ENCODE measurements at places on chromosomes 7 and 10.

GRCh38 chr7:79284211-79284610, 169.3 kb downstream of the MAGI2 start:
- DNase-seq: no peak

GRCh38 chr7:155287284-155287935, 10.3 kb upstream of the INSIG1 start:
- no peak for DNase-seq

GRCh38 chr7:130900471-130901076, 166.6 kb upstream of the KLF14 start:
- DNase-seq: no peak

DNA sequence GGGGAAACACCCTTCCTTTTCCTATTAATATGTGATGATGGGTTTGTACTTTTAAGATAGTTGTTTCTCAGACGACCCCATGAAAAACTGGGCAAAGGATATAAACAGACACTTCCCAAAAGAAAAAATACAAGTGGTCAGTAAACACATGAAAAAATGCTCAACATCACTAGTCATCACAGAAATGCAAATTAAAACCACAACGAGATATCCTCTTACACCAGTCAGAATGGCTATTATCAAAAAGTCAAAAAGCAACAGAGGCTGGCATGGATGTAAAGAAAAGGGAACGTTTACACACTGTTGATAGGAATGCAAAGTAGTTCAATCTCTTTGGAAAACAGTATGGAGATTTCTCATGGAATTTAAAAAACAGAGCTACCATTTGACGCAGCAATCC, 111.4 kb upstream of the ZEB1 start:
- no peak for DNase-seq

- DNase-seq: no peak
These were observed 69.1 kb downstream of the SRPK2 start for GRCh38 chr7:105319578-105319977.

- no peak for DNase-seq
These were observed 2.2 kb upstream of the MET start for GRCh38 chr7:116669769-116670168.

- DNase-seq: no peak
These were observed 10.8 kb upstream of the VWC2 start for GRCh38 chr7:49762666-49763065.

DNA sequence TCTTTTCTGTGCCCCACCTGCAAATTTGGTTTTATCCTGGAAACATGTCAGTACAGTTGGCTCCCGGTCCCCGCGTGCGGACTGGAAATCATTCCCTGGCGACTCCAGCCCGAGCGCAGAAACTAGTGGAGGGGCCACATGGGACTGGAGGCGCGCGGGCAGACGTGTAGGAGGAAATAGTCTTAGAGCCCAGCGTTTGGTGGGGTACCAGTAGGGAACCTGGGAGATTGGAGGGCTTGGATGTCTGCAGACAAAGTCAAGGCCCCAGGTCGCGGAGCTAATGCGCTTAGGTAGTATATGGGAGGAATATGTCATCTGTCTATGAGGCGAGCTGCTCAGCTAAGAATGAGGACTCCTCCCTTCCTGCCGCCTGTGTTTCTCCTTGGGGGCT, 1.3 kb downstream of the GALNT17 start:
- DNase-seq: no peak

GRCh38 chr7:142355328-142355727, 97.5 kb upstream of the PRSS58 start:
- no peak for DNase-seq

DNA sequence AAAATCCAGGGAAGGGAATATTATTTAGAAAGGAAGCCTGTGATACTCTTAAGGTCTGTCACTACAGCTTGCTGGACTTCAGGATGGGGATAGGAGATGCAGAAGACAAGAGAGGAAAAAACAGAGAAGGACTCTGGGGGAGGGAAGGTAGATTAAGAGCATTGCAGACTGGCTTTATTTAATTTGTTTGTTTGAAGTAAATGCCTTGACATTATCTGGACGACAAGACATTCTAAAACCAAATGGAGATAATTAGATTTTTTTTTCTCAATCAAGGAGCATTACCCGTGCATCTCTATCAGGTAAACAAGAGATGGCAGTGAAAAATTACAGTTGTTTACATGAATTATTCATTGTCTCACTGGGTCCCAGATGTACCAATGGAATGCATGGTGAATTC, 24.3 kb downstream of the ACTA2 start:
- no peak for DNase-seq

DNA sequence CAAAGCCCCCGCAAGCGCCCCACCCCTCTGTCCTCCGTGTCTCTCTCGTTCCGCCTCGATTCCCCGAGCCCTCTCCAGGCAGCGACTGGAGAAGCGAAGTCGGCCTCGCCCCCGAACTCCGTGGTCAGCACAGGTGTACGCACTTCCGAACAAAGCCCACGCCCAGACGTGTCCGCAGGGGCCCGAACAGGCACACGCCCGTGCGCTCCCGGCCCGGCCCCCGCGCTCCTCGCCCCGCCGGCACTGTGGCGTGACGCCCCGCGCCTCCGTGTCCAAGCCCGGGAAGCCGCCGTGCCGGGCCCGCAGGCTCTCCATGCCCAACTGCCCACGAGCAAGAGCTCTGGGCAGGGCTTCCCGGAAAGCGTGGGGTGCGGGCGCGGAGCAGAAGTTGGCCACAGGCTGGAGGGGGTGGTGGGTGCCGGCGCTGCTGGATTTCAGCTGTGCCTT, 662 bp downstream of the NRCAM start:
- no peak for DNase-seq

DNA sequence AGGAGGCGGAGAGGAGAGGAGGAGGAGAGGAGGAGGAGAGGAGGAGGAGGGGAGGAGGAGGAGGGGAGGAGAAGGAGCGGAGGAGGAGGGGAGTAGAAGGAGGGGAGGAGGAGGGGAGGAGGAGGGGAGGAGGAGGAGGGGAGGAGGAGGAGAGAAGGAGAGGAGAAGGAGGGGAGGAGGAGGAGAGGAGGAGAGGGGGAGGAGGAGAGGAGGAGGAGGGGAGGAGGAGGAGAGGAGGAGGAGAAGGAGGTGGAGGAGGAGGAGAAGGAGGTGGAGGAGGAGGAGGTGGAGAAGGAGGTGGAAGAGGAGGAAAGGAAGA, 15.5 kb upstream of the CRCP start:
- no peak for DNase-seq

GRCh38 chr7:44971188-44971901, 7.5 kb downstream of the MYO1G start:
- no peak for DNase-seq

DNA sequence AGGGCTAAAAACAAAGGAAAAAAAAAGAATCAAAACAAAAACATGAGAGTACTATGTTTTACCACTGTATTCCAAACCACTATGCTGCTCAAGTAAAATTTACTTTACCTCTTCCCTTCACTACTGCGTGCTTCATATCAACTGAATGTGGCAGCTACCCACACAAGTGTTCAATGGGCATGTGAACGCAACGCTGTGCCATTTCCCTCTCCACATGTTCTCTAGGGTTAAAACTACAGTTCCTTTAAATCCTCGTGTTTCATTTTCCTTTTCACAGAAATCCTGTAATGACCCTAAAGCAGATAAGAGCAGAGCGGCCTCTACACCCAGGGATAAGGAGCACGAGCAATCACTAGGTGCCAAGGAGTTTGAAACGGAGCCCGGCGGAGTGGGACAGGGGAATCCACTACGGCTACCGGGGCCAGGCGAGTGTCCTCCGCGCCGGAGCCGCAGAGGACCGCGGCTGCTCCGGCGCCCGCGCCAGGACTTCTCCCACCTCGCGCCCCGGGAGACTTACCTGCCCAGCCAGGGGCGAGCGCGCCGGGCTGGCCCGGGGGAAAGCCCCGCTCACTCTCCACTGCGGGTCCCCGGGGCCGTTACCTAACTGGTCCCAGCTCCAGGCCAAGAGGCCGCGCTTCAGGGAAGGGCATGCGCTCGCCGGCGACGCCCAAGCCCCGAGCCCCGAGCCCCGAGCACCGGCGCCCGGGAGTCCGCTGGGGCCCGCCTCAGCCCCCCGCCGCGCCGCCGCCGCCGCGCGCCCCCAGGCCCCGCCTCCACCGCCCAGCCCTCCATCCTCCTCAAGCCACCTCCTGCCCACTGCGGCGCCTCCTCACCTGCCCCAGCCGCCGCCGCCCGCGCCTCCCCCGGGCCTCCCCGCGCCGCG, 711 bp downstream of the NAMPT start:
- DNase-seq: peak; percentile 55

DNA sequence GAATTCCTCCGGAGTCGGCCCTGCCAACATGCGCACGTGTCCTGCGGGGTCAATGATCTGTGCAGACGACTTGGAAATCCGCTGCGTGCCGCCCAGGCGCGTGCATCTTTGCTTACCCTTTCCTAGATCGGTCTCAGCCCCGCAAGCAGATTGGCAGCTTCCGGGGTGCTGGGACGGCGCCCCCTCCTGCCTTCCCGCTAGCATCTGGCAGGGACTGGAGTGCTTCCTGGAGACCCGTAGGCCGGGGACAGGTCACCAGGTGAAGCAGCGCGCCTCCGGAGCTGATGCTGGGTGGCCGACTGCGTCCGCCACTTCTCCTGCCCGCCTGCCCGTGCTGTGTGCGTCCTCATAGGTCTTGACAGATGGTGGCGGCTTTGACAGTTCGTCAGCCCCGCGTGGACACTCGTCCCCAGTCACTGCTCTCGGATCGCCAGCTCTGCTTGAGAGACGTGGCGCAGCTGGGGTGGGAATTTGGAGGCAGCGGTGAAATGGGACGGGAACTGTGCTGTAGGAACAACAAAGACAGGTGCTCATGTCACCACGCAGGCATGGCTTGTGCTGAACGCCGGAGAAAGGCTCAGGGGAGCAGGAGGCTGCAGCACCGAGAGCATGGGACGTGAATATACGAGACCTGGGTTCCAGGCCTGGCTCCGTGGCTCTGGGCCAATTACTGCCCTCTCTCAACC, 21.9 kb upstream of the KCNK18 start:
- no peak for DNase-seq

- no peak for DNase-seq
These were observed 34.0 kb downstream of the ANLN start for GRCh38 chr7:36423633-36424032.

DNA sequence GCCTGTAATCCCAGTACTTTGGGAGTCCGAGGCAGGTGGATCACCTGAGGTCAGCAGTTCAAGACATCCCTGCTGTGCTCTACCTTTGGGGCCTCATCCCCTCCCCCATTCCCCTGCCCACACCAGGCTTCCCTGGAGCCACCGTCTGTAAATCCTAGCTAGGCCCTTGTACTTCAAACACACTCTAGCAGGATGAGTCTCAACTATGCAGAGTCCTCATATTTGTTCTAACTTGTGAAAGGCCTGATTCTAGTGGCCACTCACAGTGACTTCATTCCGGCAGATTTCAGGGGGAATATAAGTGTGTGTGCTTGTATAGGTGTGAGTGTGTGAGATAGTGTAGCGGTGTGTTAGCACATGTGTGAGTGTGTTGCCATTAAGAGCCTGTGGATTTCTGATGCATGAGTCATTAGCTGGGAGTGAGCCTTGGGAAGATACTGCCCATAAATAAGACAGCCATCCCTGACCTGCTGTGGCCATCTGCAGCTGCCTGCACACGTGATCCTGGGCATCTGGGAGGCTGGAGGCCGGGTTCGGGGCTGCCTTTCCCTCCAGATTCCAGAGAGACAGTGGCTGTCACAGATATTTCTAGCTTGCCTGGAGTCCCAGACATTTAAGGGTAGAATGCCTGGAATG, 1.7 kb upstream of the NEURL1 start:
- no peak for DNase-seq

GRCh38 chr10:6781133-6781770, 201.2 kb upstream of the PRKCQ start:
- DNase-seq: no peak

DNA sequence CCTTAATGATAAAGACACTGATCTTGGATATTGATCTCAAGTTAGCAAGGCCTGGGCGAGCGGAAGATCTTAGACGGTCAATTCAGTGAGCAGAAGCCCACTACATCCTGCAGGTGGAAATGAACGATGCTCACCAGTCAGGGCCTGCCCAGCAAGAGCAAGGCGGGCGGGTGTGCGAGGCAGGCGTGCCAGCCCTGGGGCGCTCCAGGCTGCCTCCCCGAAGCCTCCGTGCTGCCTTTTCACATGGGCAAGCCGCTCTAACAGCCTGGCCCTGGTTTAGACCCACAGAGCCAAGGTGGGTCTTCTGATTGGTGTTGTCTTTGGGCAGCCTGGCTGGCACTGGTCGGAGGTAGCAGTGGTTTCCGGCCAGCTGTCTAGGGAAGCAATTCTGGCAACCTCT, 475.1 kb upstream of the FOXK1 start:
- DNase-seq: no peak

DNA sequence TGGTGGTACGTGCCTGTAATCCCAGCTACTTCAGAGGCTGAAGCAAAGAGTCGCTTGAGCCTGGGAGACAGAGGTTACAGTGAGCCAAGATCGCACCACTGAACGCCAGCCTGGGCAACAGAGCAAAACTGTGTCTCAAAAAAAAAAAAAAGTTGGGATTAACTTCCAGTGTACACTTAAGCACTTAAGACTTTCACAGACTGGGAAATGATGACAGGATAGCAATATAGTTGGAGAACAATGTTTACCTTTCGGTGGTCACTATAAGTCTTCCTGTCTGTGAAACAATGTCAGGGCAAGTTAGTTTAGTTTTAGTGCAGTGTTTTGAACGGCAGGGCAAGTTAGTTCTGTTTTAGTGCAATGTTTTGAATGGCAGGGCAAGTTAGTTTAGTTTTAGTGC, 130.2 kb downstream of the TPST1 start:
- DNase-seq: no peak

DNA sequence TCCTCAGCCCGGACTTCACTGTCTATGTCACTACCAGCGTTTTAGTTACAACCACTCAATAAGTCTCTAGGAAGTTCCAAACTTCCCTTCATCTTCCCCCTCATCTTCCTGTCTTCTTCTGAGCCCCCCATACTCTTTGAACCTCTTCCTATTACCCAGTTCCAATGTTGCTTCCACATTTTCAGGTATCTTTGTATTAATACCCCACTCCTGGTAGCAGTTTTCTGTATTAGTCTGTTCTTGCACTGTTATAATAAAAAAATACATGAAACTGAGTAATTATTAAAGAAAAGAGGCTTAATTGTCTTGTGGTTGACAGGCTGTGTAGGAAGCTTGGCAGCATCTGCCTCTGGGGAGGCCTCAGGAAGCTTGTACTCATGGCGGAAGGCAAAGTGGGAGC, 218.6 kb downstream of the BICC1 start:
- no peak for DNase-seq
